Skin of body (tissue), 3 donors: ENCODE measurements at places on chromosomes 6 and 20.

DNA sequence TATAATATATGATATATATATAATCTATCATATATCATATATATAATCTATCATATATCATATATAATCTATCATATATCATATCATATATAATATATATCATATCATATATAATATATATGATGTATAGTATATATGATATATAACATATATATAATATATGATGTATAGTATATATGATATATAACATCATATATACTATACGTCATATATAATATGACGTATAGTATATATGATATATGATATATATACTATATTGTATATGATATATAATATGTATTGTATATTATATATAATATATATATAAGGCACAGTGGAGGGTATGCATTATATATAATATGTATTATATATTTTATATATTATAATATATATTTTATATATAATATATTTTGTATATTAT lies 36.7 kb downstream of the PTPRA start:
- no peak for DNase-seq

- no peak for DNase-seq
Observed at GRCh38 chr6:137351890-137352289, 132.7 kb upstream of the IFNGR1 start.

GRCh38 chr20:64057628-64058498 lies 5.1 kb upstream of the TCEA2 start:
- DNase-seq, result no peak

DNA sequence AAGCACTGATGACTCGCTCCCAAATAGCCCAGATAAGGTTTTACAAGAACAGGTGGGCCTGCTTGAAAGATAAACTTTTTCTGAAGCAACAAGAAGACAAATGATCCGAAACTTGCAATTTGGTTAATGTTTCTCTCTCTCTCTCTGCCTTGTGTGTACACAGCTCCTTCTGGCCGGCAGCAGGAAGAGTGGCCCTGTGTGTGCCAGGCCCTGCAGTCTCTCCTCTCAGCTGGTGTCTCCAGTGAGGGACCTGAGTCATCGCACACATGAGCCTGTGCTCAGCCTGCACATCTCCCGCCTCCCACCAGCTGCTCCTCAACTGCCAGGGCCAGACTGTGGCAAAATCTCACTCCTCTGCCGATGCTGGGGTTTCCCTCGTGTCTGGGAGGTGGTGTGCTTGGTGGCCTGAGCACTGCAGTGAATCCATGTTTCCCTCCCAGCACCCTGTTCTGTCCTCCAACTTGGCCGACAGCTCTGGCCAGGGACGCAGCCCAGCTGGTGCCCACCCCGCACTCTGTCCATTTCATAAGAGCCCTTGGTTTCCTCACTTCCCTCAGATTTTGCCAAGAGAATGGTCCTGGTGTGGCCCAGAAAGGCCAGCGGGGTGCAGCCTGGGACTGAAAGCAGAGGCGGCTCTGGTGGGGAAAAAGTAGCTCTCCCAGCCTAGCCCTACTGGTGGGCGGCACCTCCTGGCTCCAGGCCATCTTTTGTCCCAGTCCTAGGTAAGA lies 49.4 kb downstream of the ERMARD start:
- no peak for DNase-seq

DNA sequence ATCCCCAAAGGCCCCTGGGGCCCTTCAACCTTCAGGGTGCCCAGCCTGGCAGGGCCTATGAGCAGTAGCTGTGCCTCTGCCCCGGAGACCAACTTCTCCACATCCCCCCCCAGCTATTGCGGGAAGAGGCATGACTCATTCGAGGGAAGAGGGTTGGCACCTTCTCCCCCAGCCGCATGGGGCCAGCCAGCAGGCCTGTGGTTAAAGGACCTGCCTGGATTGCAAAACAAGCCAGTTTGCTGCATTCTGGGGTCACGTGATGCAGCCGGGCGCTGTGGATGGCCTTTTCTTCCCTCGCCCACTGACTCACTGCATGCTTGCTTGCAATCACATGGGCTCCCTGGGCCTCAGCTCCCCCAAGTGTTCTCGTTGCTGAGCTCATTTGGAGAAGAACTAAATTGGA lies 182.5 kb downstream of the MAFB start:
- DNase-seq, result no peak
